Suppressor macrophage (primary cell): ENCODE measurements at places on chromosomes 13 and 19.

DNA sequence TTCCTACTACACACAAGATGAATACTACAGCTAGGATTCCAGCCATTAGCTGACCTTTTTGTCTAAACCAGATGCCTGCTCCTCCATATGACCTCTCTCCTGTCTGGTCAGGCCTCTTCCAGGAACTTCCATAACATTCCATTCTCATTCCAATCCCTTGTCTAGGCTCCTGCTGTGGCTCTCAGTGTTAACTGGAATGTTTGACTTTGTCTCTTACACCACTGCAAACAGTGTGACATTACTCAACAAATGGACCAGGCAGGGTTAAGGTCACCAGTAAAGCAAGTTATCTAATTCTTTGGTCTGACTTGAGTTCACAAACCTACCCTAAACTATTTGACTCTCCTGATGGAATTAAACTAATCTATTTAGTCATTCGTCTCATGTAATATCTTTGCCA is 2.1 kb upstream of the GPC6 start:
- DNase-seq: no peak

DNA sequence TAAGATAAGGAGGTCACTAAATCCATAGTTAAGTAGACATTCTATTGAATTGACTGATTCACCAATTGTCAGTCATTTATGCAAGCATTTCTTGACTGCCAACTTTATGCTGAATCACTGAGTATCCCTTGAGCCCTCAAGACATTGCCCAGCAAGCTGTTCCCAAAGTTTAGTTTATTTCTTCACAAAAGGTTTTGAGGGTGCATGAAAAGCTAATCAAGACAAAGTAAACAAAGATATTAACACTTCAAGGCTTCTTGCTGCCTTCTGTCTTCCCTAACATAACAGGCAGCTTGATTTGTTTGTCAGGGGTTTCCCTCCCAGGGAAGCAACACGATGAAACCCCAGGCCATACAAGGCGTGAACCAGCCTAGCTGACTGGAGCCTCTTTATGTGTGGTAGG is 374.4 kb downstream of the SPRY2 start:
- no peak for DNase-seq

DNA sequence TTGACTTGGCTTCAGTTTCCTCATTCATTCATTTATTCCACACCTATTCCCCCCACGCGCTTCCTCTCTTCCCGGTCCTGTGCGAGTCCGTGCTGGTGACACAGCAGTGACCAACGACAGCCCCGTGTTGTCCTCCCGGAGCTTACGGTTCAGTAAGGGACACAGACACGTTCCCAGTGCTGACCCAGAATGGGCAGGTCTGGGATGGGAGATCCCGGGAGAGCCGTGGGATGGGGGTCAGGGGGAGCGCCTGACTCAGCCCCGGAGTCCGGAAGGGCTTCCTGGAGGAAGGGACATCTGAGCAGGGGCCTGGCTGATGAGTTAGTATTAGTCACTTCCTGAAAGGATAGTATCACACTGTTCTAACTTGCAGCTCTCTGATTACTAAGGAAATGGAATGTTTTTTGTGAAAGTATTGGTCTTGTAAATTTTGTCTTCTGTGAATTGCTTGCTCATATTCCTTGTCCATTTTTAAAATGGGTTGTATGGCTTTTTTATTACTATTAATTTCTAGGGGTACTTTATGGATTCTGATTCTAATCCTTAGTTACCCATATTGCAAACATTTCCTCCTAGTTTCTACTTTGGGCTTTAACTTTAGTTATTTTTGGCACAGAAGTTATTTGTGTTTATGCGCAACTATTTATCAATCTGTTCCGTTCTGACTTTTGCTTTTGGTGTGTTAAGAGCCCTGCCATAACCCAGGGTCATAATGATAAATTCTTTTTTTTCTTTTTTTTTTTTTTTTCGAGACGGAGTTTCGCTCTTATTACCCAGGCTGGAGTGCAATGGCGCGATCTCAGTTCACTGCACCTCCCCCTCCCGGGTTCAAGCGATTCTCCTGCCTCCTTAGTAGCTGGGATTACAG is 708 bp upstream of the ERCC1 start:
- peak; percentile 91 for DNase-seq

DNA sequence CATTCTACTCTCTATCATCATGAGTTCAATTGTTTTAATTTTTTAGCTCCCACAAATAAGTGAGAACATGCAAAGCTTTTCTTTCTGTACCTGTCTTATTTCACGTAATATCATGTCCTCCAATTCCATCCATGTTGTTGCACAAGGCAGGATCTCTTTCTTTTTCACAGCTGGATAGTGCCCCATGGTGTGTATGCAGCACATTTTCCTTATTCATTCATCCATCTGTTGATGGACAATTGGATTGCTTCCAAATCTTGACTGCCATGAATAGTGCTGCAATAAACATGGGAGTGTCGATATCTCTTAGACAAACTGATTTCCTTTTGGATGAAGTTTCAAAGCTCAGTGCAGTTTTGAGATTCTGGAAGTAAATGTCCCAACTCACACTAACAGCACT is 326.9 kb downstream of the FGF9 start:
- no peak for DNase-seq

DNA sequence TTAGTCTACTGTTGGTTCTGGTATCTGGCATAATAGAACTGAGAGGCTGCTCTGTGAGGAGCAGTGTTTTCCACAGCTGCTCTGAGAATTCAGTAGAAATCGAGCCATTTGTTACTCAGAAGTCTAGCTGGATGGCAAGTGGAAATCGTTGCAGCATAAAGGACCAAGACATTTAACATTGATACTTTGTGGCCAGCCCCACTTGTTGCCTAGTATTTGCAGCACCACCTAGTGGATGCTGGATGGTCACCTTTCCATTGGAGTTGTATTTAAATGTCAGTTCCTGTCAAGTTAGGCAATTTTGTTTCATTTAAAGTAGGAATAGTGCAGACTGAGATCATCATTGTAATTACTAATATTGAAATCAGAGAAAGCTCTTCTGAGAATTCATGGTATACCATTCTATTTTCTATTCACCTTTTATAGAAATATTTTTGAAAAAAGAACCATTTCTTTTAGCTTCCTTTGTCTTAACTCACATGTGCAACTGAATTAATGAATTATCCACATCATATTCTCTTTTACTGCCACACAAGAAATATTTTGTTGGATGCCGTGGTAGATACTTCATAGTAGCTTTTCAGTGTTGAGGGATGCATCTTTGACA is 64.6 kb downstream of the PDS5B start:
- DNase-seq: peak; percentile 72

- DNase-seq: no peak
These were observed 111.3 kb upstream of the UQCRFS1 start for GRCh38 chr19:29324291-29324680.

- peak; percentile 44 for DNase-seq
These were observed 52.7 kb downstream of the TRPM4 start for GRCh38 chr19:49210108-49210900.
